Calu3 (cell line): ENCODE measurements at places on chromosomes 13 and 19.

DNA sequence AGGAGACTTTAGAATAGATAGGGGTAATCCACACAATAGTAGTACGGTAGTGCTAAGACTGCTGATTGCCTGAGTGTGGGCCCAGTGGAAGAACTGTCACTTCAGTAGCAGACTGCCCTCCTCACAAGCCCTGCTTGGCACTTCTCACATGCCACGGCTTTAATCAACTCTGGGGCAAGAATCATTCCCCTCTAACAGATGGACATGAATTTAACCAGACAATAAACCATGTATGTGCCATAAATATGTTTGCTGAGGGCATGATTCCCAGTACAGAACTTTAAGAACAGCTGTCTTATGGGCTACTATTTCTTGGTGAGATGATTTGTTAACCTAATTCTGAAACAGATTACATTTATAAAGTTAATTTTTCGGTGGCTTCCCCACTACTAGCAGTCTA is 22.0 kb downstream of the DPY19L3 start:
- DNase-seq: no peak

- DNase-seq: no peak
Observed at GRCh38 chr13:30846311-30846710, 59.8 kb upstream of the MEDAG start.

- no peak for DNase-seq
Observed at GRCh38 chr13:52450793-52451116, 321 bp upstream of the VPS36 start.

- DNase-seq: no peak
Observed at GRCh38 chr19:49461656-49462055, 8.6 kb downstream of the ALDH16A1 start.

DNA sequence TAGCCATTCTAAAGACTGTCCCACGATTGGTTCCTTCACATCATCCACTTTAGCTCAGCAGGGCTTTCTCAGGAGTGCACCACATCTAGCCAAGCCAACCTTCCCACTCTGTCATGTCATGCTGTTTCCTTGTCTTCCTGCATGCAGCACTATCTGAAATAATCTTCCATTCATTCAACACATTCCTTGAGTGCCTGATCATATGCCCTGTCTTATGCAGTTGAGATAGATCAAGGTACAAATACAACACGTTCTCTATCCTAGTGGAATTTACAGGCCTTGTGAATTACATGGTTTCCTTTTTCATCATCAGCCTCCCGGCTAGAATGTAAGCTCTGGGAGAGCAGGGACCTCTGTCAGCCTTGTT is 6.8 kb upstream of the MRPS31 start:
- DNase-seq: no peak

DNA sequence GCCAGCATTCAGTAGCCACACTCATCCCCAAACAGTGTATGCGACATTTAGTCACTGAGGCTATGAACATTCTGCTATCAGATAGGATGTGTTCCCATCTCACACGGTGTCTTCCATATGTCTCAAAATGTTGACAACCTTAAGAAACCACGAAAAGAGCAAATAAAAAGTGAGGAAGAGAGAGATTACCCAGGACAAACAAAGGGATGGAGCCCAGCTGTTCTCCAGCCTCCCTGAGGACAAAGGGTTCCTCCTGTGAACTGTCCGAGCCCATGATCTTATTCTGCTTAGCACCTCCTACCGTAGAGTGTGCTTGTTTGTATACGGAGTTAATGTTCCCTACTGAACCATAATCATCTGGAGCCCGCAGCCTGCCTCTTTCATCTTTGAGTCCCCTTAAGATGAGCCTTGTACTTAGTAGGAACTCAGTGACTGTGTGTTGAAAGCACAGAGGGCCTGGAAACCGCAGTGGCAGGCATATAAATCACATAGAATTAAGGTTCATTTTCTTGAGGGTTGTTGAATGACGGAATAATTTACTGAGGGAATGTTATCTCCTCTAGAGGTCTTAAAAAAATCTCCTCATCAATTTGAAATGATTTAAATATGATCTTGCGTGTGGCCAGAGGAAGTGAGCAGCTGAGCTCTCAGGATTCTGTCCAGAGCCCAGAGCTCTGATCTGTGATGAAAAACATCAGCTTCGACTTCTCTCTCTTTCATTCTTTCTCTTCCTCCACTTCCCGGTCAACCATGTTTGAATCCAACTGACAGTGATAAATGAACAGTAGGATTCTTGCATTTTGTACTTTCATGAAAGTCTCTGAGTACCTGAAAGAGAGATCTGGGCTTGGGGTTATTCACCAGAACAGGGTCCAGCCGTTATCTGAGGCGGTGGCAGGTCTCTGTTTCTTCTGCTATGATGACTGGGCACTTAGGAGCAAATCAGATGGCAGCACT is 200.5 kb downstream of the KLF5 start:
- DNase-seq: no peak

DNA sequence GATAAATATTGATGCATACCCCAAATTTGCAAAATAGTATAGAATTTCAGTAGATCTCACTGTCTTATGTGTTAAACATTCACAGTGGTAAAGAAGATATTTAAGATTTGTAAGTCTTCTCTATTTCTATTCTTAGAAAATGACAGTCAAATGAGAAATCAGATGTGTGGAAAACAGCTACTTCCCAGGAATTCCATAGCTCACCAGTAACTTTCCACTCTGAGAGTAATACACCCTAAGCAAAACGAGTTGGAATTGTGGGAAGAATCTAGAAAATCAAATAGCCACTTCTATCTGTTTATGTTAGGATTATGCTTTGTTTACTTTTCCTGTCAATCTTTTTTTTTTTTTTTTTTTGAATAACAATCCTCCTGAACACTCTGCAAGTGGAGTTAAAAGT is 69.1 kb downstream of the FLT1 start:
- no peak for DNase-seq

DNA sequence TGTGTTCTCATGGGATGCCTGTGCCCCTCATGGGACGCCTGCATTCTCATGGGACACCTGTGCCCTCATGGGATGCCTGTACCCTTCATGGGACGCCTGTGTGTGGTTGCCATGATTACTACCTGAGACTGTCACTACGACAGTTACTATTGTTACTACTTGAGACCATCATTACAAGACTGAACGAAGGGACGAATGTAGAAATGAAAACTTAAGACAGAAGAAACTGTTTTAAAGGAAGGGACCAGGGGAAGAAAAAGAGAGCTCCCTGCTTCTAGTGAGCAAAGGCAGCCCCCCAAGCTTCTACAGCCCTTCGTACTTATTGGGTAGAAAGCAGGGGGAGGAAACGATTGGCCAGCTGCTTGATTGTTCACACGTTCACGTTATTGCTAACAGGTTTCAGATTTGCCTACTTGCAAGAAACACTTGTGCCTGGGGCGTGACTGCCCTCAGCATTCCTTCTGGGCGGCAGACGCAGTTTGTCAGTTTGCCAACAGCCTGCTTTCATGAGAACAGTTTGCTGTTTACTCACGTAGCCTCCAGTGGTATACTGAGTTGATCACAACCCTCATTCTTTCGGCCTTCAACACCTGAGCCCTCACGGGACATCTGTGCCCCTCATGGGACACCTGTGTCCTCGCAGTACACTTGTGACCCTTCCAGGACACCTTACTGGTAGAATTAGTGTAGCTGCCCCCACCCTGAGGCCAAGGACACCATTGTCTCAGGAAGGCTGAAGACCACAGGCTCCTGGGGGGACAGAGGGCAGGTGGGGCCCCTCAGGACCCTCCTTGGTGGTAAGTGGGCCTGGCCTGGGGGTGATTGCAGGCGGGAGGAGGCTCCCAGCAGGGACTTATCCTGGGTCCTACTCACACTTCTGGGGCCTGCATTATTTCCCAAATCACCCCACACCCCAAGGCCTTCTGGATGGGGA is 2.5 kb upstream of the S1PR4 start:
- peak; percentile 73 for DNase-seq

- DNase-seq: no peak
Observed at GRCh38 chr19:33150852-33151518, 19.1 kb downstream of the WDR88 start.

DNA sequence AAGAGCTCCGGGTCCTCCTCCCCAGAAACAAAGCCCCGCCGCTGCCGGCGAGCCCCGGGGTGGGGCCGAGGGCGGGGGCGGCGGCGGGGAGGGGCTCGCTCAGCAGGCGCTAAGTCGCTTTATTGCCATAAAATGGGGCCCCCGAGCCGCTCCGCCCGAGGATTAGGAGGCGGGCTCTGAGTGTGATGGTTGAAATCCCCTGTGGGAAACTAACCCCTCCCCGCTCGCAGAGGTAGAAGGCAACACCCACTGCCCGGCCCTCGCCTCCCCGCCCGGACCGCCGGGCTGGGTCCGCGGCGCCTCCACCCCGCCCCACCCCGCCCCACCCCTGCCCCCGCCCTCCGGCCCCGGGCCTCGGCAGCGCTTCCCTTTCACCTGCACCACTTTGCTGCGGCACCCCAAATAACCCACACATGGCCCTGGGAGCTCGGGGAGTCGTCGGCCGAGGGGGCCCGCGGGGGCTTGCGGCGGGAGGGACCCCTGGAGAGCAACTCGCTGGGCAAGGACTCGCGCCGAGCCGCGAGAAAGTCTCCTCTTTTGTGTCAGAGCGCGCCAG is at the start of gene KLF12:
TSS of gene KLF12 (minus strand) at position 184 of the 556 bp plus-strand sequence.
- peak; percentile 59 for DNase-seq

DNA sequence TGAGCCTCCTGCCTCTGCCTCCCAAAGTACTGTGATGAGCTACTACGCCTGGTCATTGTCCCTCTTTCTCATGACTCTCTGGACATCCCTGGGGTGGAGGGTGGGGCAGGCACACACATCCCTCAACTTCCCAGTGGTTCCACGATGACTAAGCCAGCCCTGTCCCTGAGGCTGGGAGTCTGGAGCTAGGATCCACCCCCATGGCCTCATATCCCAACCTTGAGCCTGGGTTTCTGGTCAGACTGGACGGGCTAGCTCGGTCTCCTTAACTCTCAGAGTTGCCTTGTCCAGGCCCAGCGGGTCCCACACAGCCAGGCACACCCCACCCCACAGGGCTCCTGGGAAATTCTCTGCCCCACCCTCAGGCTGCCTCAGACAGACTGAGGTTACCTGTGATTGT is 19.6 kb downstream of the IER2 start:
- peak; percentile 79 for DNase-seq

- DNase-seq: peak; percentile 69
Observed at GRCh38 chr19:16301999-16302694, 22.5 kb upstream of the KLF2 start.

- DNase-seq: no peak
Observed at GRCh38 chr13:30147421-30147820, 159.9 kb downstream of the KATNAL1 start.

GRCh38 chr19:30513082-30513411 is 140.9 kb downstream of the ZNF536 start:
- no peak for DNase-seq

GRCh38 chr19:35100588-35101533 is 14.8 kb upstream of the FXYD3 start:
- no peak for DNase-seq

DNA sequence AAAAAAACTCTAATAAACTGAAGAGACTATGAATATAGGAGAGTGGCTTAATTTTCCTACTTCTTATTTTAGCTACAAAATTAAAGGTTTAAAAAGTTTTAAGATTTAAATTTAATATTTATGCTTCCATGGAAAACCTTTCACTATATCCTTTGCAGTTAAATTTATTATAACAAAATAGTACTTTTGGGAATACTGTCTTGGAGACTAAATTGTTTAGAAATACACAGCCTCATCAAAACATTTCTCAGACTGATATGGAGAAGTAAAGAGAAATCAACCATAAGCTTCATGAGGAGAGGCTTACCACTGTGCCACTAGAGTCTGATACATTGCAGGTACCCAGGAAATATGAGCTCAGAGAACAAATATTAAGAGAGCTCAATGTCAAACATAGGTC is 436.5 kb downstream of the KCTD12 start:
- DNase-seq: no peak

DNA sequence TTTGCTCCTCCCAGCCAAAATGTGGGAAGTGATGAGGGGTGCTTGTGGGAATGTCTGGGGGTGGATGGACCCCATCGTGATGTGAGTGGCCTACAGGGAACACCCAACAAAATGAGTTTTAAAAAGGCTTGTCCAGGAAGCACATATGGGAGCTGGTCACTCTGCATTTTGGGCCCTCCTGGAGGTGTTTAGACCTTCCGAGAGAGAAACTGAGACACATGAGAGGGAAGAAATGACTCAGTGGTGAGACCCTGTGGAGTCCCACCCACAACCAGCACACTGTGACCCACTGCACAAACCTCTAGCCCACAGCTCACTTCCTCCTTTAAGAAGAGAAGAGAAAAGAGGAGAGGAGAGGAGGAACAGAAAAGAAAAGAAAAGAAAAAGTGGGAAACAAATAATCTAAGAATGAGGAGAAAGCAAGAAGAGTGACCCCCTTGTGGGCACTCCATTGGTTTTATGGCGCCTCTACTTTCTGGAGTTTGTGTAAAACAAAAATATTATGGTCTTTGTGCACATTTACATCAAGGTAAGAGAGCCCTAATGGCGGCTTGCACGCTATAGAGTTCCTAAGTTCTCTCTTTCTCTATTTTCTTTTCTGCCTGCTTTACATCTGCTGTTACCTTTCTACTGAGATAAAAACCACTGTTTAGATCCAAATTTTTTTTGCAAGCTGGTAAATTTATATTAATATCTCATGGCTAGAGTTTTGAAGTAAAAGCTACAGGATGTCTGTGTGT is 13.3 kb upstream of the LILRB1 start:
- no peak for DNase-seq

DNA sequence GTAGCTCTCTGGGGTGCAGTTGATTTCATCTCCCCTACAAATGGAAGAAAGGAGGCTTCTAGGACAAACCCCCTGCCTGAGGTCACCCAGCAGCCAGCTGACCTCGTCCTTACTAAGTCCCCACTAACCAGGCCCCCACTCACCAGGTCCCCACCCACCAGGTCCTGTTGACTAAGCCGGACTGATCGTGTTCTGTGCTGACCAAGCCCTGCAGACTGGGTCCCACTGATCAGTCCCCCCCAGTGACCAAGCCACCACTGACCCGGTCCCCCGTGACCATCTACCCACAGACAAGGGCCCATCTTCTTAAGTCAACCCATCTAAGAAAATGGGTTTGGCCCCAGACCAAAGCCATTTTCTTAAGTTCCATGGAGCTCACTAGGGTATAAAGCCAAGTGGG is 36.8 kb upstream of the TPM4 start:
- DNase-seq: no peak

DNA sequence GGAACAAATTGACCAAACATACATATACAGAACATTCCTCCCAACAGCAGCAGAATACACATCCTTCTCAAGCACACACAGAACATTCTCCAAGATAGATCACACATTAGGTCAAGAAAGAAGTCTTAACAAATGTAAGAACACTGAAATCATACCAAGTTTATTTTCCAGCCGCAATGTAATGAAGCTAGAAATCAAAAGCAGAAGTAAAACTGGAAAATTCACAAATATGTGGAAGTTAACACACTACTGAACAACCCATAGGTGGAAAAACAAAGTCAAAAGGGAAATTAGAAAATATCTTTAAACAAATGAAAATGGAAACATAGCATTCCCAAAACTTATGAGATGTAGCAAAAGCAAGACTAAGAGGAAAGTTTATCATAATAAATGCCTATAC is 692.6 kb downstream of the DIAPH3 start:
- no peak for DNase-seq

- DNase-seq: peak; percentile 26
Observed at GRCh38 chr13:49214917-49215376, 5.2 kb upstream of the MLNR start.

- no peak for DNase-seq
Observed at GRCh38 chr19:40395956-40396355, 6.0 kb upstream of the HIPK4 start.
